ENCODE measurements at places on chromosomes 7 and 10. TPM values are rescaled to one million over a fixed set of nuclear protein-coding genes. Genes with fewer than 3 reads are reported as not detected.

DNA sequence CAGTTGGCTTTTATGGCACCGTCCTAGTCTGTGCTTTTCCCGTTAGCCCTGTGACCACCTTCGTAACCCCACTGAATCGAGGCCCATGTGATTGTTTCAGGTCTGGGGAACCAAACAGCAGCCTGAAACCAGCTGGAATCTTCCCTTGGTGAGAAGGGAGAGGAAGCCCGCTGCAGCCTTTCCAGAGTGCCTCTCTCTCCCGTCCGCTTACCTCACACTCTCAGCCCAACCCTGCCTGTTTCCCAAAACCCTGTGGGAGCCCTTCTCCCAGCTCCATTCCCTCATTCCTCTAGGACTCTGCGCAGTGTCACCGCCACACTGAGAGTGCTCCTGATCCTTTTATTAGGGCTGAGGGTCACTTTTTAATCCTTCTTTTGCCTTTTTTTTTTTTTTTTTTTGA, 139.6 kb downstream of the WDR37 start:
- no peaks in the 10 kb centered on the region for H3K4me1 ChIP-seq
- H3K36me3 ChIP-seq = no peaks in the 10 kb centered on the region
- no peaks in the 10 kb centered on the region for H3K27me3 ChIP-seq
- DNase-seq = no peak
- H3K27ac ChIP-seq = no peak overlapping the region

The MMRN2 gene
- 1.6 TPM for polyA plus RNA-seq

GRCh38 chr10:61068471-61068870, 124.5 kb upstream of the RHOBTB1 start:
- H3K27ac ChIP-seq = no peak overlapping the region
- no peak overlapping the region for H3K4me3 ChIP-seq
- no peaks in the 10 kb centered on the region for H3K36me3 ChIP-seq
- H3K27me3 ChIP-seq = peaks cover 5% of the 10 kb centered on the region
- H3K4me1 ChIP-seq = peaks cover 1% of the 10 kb centered on the region

GRCh38 chr7:85587785-85588184, 400.9 kb upstream of the SEMA3D start:
- H3K27me3 ChIP-seq = no peaks in the 10 kb centered on the region
- no peak for DNase-seq
- no peaks in the 10 kb centered on the region for H3K4me1 ChIP-seq
- no peak overlapping the region for H3K4me3 ChIP-seq
- H3K27ac ChIP-seq = no peak overlapping the region
- H3K36me3 ChIP-seq = no peaks in the 10 kb centered on the region

- H3K4me1 ChIP-seq = peaks cover 7% of the 10 kb centered on the region
- H3K27ac ChIP-seq = no peak overlapping the region
- no peaks in the 10 kb centered on the region for H3K27me3 ChIP-seq
- no peak for DNase-seq
Measured at GRCh38 chr7:116328161-116328560, 117.8 kb downstream of the TES start.

DNA sequence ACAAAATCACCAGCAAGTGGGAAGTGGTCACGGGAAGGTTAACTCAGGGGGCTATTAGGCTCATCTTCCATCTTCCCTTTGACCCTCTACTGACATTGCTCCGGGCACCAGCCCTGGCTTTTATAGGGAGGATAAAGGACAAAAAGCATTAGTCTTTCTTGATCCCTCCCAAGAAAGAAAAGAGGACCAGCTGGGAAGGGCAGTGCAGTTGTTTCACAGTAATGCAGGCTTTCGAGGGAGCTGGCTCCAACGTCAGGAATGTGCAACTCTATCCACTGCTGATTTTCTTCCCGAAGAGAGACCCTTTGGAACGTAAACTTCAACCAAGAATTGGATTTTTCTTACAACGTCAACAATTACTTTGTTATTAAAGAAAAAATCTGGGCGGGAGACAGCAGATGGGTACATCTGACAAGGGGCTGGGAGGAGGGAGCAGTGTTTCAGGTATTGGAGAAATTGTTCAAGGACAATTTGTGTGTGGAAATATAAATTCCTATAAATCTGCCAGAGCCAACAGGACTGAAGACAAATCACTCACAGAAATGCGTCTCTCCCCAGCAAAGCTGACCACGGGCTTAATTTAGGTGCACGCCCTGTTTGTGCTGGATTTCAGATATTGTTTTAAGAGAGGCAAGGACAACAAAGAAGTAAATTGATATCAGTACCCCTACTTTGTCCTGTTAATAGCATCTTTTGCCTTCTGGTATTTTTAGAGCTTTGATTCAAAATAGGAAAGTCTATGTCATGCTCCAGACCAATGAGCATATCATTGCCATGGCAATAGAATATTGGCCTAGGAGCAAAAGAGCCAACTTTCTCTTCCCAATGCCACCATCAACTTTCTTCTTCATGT, 23.4 kb upstream of the ARID5B start:
- no peak overlapping the region for H3K4me3 ChIP-seq
- peaks cover 6% of the 10 kb centered on the region for H3K4me1 ChIP-seq
- no peak for DNase-seq
